HT1080 (cell line): ENCODE measurements at places on chromosomes 3 and 15. TPM values are rescaled to one million over a fixed set of nuclear protein-coding genes. Genes with fewer than 3 reads are reported as not detected.

DNA sequence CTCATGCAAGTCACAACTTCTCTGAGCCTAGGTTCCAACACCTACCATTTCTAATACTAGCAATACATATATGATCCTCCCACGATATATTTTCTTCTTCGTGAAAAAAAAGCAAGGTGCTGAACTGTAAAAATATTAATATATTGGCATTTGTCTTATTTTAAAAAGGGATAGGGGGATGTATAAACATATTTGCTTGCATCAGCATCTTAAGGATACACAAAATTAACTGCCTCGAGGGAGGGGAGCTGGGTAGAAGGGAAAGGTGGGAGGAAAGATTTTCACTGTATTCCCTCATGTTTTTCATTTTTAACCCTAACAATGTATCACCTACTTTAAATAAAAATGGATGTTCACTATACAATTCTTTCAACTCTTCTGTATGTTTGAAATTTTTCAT, 1.3 kb downstream of the HACD2 start:
- DNase-seq = no peak

DNA sequence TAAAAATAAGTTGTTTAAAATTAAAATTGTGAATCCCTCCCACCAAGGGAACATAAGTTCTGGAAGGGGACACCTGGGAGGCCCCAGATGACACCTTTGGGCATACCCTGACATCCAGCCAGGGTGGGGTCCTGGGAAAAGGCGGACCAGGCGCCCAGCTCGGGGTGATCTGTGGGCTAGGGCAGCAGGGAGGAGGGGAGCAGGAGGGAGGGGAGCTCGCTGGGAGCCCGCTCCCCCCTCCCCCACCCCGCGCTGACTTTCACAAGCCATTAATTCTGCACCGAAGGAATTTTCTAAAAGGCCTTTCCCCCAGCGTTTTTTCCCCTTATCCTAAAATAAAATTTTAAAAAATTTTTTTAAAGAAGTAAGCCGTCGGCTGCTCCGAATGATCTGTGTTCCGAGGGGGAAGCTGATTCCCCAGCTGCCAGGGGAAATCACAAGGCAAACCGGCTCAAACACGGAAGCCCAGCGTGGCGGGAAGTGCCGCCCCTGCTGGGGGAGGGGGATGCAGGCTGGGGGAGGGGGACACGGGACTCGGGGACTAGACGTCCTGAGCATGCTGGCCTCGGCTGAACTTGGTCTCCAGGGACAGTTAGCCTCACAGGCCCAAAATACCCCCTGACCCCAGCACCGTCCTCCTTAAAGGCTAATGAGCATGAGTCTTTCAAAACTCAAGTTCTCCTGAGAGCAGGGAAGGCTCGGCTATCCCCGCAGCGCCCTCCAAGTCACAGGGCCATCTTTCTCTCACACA, 13.9 kb downstream of the PLXND1 start:
- DNase-seq = no peak

DNA sequence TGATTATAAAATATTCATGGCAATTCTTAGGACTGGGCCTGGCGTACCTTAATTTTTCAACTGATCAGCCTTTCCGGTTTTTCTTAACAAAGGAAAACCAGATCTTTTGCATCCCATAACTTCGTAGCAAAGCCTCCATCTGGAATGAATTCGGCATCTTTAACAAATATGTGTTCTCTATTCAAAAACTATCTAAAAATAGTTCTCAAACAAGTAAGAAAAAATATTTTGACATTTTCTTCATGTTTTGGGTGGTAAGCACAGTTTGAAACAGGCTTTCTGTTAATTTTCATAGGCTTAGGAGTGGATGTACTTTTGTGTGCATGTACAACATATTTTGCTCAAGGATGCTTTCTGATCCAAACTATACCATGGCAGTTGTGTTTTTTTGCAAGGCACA, 55.1 kb downstream of the RBMS3 start:
- no peak for DNase-seq

DNA sequence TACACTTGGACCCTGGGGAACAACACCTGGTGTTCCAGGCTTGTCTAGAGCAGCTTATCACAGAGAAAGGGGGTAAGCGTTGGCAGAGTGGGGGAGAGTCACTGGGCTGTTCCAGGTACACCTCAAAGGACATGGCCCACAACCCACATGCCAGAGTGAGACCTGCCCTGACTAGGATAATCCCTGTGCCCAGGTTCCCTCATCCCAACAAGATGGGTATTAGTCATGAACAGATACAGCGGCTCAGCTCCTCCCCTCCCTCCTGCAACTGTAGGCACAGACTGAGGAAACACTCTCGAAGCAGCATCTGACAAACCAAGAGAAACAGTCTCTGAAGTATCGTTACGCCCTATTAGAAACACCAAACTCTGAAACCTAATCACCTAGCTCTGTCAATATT, 32.1 kb upstream of the RPS17 start:
- no peak for DNase-seq

GRCh38 chr15:71599418-71600151, 210.8 kb upstream of the NR2E3 start:
- no peak for DNase-seq

DNA sequence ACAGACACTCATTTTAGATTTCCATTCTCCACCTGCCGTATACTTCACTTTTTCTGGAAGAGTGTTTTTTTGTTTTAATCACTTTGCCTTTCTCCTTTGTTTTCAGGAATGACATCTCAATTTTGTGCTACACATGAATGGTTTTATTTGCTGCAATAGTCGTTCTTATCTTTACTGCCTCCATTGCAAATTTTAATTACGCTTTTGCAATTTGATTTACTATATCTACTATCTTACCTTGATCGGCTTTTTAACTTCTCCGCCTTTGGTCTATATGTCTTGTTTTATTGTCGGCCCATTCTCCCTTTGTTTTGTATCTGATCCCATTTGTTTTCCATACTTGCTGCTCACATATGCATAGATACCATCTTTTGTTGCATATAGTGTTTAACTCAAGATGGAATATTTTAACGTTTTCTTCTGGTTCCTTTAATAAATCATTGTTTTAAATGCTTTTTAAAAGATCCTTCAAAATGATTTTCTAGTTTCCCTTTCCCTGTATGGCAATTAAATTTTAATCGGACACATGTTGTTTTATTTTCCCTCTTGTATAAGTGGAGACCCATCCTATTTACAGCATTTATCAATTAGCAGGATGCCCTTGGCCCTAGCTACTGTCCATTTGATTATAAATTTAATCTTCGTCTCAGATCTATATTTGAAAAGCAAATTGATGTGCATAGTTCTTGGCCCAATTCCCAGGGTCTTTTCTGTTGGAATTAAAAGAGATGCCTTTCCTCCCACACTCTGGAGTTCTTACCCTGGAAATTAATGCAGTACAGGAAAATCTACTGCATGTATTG, 97.2 kb upstream of the CNTN4 start:
- DNase-seq = no peak

DNA sequence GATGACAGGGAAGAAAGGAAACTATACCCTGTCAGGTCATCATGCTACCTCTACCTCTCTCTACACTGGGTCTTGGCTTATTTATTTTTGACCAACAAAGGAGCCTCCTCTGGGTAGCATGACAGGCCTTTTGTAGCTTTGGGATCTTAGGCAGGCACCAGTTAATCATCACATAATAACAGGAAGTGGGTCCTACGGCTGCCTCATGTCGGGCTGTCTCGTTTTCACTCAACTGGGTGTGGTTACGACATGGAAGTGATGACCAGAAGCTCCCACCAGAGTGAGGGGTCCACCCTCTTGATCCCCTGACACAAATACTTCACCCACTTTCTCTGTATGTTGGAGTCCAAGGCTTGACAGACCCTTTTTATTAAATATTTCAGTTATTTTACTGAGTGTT, 105.3 kb downstream of the CD47 start:
- DNase-seq = peak; percentile 72

DNA sequence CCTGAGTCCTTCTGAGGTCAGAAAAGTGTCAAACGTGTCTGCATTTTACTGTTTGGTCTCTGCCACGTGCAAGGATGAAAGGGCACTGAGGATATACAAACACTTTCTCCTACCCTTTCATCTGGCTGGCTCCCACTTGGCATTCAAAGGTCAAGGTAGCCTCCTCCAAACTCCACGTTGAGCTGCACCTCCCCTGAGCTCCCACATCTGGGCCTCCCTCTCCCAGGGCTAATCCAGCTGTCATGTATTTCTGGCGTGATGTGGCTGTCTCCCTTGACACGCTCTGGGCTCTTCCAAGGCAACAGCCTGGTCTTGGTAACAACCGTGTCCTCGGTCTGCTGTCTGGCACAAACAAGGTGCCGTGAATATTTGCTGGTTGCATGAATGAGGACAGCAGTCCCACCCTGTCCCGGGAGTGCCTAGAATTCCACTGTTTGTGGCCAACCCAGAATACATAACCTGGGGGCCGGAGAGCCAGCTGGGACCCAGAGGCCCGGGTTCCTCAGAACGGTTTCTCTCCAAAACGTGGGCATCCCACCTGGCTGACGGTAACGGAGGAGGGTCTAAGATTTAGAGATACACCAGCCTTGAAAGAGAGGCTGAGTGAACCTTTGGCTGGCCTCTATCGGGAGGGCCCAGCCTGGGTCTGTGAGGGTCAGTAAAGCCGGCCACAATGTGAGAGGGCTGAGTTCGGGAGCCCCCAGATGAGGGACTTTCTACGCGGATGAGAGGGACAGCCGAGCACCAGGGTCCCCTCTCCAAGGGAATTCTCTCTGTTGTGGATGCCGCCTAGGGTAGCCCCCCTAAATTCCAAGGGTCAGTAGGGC, 767 bp downstream of the GLT8D1 start:
- peak; percentile 26 for DNase-seq

DNA sequence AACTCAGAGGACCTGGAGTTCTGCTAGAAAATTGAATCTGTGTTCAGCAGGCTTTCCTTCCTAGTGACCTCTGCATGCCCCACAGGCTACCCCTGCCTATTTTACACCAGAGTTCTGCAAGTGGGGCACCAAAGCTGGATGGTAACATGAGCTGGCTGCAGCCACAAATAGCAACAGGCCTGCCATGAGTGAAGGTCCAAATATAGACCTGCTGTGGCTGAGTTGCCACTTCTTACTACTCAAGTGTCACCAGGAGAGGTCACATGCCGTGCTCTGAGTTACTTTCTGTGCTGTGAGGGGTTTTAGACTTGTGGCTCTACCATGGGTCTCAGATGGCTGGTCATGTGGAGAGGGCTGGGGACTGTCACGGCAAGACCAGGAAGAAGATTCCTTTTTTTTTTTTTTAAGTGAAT, at the start of gene FSD2:
Gene FSD2, minus strand, starts transcription at position 76 of the 413 bp plus-strand sequence. CDS start 18,679 bp downstream, outside the sequence.
- DNase-seq = no peak

DNA sequence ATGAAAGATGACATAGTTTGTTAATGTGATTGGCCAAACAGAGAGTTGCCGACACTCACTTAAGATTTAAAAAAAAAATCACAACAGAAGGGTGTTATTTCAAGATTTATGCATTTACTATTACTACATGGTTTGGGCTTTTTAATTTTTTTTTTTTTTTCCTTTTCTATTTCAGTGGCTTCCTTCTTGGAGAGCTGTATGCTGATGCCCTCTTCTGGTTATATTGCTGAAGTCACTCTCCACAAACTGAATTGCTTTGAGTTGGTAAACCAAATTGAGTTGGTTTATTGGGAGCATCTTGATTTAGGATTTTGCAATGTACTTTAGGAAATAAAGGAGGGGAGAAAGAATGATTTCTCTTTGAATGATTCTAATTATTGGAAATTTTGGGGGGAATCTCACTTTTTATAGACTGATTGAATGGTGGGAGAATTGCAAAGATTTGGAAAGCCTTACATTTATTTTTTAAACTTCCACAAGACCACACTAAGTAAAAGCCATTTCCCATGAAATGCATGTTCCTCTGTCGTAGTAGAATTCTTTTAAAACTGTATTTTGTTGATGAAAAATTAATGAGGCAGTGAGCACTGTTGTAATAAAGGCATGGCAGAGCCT, 186.6 kb upstream of the FEZF2 start:
- DNase-seq = peak; percentile 49

- DNase-seq = peak; percentile 66
These were observed 516.0 kb upstream of the IL12A start for GRCh38 chr3:159472611-159473010.

GRCh38 chr15:73921254-73921925, 4.9 kb upstream of the LOXL1 start:
- DNase-seq = peak; percentile 67

GRCh38 chr15:80106051-80106450, 46.6 kb downstream of the ZFAND6 start:
- DNase-seq = no peak

GRCh38 chr3:178385280-178385952, 150.8 kb upstream of the KCNMB2 start:
- DNase-seq = peak; percentile 34

DNA sequence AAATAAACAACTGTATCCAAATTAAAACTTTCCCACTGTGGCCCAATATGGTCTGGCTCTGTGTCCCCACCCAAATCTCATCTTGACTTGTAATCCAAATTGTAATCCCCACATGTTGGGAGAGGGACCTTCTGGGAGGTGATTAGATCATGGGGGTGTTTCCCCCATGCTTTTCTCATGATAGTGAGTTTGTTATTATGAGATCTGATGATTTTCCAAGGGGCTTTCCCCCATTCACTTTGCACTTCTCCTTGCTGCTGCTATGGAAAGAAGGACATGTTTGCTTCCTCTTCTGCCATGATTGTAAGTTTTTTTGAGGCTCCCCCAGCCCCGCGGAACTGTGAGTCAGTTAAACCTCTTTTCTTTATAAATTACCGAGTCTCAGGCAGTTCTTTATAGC, 55.0 kb downstream of the MINDY4B start:
- no peak for DNase-seq

DNA sequence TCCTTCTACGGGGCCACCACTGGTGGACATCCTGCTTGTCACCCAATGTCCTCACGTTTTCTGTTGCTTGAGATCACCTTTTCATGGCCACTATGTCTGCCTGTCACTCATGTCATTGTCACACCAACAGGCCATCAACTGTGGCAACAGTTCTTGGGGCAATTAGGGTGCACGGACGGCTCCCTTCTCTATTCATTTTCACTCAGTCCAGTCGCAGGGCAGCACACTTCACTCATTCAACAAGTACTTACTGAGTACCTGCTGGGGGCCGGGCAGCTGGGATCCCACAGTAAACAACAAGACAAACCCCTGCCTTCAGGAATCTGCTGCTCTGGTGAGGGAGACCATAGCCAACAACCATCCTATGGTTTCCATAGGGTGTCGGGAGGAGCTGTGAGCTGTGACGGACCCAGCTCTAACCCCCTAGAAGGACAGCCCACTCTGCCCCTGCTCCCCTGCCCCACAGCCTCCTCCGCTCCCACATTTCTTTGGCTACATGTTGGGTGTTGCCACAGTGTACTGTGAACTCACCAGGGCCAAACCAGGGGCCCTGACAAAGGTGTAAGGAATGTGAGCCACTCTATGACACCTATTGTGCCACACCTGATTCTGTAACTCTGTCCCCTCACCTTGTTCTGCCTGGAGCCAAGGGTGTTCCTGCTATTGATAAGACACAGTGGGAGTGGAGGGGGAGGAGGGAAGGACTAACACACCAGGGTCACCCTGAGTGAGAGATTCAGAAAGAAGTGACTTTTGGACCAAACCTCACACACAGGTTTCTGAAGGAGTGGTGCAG, 1.9 kb downstream of the VILL start:
- no peak for DNase-seq

ST3GAL6 gene
- total RNA-seq = 11.1 and 12.4 TPM in 2 replicates

CPNE9 gene
- total RNA-seq = not detected in 2 replicates

RUVBL1 gene
- 281 and 282 TPM in 2 replicates for total RNA-seq

CLSTN2 gene
- total RNA-seq = 0.23 TPM in 2 replicates

SPTSSB gene
- 0.23 TPM in 1 of 2 replicates, not detected in the other for total RNA-seq

CSPG5 gene
- 0.47 and 0.93 TPM in 2 replicates for total RNA-seq
